ENCODE measurements at places on chromosomes 16 and 17. TPM values are rescaled to one million over a fixed set of nuclear protein-coding genes. Genes with fewer than 3 reads are reported as not detected.

- no peak for DNase-seq
Observed at GRCh38 chr17:76567634-76568432, 17.8 kb downstream of the ST6GALNAC2 start.

CA5A gene
- not detected for total RNA-seq

- DNase-seq: peak; percentile 68
Observed at GRCh38 chr16:88453611-88454522, 787 bp downstream of the ZFPM1 start.

DNA sequence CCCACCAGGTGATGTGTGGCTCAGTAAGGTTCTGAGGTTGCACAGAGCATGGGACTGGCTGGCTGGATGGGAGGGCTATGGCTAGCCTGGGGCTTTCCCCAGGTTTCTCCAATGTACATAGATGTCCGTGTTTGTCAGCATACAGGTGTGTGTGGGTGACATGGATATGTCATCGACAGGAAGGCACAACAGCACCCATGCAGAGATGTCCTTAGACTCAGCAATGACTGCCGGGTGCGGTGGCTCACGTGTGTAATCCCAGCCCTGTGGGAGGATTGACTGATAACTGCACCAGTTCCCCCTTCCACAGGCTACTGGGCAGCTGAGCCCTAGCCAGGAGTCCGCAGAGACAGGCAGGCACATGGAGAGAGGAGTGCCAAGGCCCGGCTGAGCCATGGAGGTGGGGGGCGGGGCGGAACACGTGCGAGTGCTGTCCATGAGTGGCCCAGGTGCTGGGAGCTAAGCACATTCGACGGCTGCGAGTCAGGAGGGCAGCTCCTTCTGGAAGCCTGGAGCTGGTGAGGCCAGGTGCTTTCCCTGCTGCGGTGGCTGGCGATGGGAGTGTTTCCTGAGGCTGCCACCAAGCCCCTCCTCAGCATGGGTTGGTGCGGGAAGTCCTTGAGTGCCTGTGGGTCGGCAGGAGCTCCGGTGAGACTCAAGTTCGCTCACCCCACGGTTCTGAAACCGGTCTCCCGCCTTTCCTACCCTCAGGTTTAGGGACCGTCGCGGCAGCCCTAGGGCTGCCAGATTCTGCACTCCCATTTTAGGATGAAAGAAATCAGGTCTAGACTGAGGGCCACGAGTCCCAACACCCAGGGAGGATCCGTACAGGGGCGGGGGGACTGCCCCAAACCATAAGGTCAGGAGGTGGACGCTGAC is 858 bp upstream of the ASPSCR1 start:
- DNase-seq: no peak

DNA sequence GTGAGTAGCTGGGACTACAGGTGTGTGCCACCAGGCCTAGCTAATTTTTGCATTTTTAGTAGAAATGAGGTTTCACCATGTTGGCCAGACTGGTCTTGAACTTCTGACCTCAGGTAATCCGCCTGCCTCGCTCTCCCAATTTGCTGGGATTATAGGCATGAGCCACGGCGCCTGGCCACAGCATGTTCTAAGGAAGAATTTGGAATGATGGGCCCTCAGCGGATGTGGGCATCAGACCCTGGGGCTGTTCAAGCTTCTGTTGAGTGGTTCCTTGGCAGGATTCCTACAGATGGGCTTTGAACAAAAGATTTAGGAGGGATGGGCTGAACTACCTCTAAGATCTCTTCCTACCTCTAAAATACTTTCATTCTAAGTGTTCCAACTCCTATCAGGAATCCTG is 4.1 kb downstream of the PRPSAP2 start:
- no peak for DNase-seq

DNA sequence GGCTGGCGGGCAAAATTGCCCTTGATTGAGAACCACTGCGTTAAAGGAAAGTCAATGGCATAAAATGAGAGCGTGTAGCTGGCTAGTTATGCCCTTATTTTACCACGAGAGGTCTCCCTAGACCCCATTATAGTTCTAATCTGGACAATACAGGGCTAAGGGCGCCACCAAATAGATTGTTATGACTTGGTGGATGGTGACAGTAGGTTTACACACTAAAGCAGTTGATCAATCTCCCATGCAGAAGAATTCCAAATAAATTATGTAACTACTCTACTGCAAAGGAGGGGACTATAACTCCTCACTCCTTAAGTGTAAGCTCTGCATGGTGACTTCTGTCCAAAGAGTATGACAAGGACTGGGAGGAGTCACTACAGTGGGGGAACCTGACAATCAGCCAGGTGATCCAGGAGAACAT is 20.4 kb upstream of the YPEL2 start:
- no peak for DNase-seq

CTRB2 gene
- not detected for total RNA-seq

- DNase-seq: peak; percentile 25
Observed at GRCh38 chr17:83067071-83067717, 12.2 kb upstream of the METRNL start.

DNA sequence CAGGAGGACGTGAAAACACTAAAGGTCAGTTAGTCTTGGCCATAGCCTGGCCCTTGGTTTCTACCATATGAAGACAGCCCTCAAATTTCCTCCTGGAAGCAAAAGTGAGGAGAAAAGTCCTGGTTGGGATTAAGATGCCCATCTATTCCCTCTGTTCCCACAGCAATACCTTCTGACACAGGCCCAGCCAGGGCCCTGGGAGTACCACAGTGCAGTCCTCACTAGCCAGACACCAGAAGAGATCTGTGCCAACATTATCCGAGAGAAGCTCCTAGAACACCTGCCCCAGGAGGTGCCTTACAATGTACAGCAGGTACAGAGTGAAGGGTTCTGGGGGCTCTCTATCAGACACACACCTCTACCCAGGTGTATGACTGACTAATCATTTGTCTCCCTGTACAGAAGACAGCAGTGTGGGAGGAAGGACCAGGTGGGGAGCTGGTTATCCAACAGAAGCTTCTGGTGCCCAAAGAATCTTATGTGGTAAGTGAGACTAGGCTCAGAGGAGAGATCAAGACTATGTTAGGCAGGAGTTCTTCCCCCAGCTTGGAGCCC is 4.1 kb downstream of the ERAL1 start:
- no peak for DNase-seq

TMUB2 gene
- total RNA-seq: 50.4 TPM

- no peak for DNase-seq
Observed at GRCh38 chr17:36983618-36984017, 34.9 kb downstream of the AATF start.

DNA sequence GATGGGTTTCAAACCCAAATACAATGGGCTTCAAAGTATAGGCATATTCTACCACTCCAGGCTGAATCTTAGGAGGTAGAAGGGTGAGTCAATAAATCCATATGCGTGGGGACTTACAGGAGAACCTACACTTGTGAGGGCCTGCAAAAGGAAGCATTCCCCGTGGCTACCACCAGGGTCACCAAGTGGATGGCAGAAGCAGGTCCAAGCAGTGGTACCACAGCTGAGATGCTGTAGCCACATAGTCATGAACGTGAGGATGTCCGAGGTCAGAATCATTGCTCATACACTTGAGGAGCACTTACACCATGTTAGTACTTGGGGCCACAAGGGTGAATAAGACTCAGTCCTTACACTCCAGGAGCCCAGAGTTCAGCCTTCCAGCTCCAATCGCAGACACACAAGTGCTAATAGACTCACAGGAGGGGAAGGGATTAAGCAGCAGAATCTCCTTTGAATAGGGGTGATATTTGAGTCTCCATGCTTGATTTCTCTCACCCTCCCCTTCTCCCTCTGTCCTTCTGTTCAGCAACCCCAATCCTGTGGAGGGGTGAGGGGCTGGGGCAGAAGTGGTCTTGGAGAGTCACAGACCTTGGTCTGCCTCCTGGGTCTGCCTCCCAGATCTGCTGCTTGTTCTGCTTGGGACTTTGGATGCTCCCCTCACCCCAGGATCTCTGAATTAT is 42.5 kb upstream of the ASIC2 start:
- DNase-seq: no peak

NKD1 gene
- total RNA-seq: 1.4 TPM

SNX20 gene
- 36.7 TPM for total RNA-seq

GRCh38 chr16:81838794-81839193 is 59.7 kb downstream of the PLCG2 start:
- DNase-seq: no peak

CSH1 gene
- 8.9 TPM for total RNA-seq

DNA sequence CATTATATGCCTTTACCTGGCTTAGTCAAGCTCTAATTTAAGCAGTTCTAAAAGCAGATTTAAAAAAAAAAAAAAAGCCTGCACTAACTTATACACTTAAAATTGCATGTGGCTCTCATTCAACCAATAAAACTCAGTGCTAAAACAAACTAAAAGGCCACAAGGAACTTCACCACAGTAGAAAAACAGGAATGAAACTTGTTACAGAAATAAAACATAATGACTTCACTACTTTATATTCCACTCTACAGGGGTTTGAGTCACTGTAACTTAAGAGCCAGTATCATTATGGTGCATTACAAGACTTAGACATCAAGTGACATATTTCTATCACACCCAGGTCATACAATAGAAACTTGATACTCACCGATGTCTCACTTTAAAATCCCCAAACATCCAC is 11.1 kb downstream of the CA10 start:
- DNase-seq: no peak
